ENCODE measurements at places on chromosomes 3 and 15.
A peak's percentile ranks its signal among the peaks of the same experiment; 100 is the strongest.

GRCh38 chr3:177524742-177525141, 327.5 kb upstream of the TBL1XR1 start:
- DNase-seq, result no peak

DNA sequence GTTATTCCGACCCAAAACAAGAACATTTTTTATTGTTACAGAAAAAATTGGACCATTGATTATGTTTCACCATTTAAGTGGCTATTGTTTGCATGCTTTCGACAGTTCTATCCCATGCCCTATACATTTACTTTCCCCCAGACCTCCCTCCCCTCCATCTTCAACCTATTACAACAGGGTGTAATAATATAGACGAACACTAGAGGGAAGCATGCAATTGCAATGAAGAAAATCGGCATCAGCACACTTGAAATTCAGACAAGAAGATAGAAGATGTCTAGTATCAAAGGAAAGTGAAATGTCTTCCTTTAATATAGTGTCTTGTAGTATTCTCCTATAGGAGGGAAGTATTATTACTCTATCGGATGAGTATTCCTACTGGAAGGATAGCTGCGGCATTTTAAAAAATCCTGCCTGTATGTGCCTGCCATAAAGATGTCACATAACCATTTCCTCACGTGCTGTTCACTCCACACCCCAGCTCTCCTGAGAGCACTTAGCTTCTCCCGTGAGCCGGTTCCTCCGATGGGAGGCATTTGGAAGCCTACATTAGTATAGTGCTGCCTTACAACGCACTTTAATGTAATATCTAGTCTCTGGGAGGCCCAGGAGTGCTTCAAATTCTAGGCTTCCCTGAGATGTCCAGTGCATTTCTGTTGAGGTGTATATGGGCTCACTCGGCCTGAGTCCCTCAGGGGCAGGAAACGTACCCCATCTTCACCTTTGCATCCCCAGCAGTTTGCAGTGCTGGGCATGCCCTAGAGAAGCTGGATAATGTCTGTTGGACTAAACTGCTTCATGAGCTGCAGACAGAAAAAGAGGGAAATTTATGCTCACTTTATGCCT, 17.8 kb upstream of the ERICH6 start:
- peak; percentile 81 for DNase-seq

- peak; percentile 69 for DNase-seq
Measured at GRCh38 chr3:151875759-151876158, 2.3 kb downstream of the SUCNR1 start.

DNA sequence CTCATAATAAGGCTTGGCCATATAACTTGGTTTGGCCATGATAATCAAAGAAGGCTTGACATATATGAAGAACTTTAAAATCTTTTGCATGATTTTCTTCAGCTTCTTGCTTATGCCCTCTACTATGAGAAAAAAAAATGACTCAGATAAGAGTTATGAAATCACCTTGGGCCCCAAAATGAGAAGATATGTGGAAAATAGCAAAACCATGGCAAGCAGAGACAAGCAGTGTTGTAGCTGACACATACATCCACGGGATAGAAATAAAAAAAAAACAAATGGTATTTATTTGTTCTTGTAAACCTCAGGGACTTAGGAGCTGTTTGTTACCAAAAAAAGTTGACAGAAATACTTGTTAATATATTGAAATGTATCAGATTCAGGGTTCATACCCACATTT, 614.8 kb upstream of the BCHE start:
- no peak for DNase-seq

DNA sequence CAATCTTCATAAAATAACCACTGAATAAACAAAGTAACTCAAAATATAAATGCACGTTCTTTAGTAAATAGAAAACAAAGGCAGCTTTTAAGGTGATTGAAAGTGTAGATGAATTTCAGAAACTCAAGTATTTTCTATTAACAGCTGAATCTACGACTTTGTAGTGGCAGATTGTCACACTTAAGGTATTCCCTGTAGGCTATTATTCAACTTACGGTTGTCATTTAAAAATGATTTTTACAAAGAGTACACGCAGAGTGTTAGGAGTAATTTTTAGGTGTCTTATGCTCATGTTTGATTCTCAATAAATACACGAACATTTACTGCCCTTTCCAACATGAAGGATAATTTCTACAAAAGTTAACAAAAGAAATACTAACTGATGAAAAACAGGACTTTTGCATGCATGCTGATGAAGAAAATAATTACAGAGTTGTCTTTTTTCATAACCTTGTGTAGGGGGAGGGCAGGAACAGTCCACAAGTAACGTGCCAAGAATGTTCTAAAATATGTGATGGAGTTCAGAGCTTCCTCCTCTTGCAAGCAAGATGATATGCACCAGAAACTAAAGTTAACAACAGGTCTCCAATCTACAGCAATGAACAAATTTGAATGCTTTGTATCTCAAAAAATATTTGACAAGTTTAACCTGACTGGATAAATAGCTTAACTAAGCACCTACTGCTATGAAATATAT, 16.7 kb downstream of the DCBLD2 start:
- DNase-seq, result no peak

DNA sequence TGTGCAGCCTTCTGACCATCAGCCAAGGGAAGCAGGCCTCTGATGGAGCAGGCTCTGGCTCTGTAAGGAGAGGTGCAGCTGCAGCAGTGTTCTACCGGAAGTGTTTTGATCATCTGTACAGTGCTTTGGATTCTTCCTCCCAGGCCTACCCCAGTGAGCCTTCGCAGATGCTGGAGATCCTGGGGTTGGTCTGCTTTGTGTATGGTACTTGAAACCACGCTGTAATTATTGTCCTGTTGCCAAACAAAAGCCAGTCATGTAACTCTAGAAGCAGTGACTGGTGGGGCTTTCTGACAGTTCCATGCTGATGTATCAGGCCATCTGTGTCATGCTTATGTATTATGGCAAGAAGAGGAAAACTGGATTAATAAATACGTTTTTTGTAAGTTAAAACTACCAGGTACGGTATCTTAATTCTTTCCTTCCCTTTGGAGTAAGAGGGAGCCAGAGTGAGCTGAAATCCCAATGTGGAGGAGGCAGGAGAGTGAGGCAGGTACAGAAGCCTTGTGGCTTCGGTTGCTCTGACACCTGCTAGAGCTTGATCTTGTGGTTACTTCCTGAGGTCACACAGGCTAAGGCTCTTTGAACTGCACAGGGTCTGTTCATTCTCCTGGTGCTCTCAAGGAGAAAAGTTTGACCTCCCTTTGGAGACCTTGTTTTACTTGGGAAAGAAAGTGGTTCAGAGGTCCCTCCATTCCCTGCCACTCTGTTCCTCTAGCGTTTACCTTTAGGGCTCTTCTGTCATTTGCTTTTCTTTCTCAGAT, 3.7 kb downstream of the TMEM42 start:
- DNase-seq, result no peak

DNA sequence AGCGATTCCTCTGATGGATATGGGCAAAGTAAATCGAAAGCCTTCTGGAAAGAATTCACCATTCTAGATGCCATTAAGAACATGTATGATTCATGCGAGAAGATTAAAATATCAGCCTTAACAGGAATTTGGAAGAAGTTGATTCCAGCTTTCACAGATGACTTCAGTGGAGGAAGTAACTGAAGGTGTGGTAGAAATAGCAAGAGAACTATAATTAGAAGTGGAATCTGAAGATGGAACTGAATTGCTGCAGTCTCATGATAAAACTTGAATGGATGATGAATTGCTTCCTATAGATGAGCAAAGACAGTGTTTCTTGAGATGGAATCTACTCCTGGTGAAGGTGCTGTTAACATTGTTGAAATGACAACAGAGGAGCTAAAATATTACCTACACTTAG, 30.1 kb upstream of the TBC1D23 start:
- DNase-seq, result no peak

DNA sequence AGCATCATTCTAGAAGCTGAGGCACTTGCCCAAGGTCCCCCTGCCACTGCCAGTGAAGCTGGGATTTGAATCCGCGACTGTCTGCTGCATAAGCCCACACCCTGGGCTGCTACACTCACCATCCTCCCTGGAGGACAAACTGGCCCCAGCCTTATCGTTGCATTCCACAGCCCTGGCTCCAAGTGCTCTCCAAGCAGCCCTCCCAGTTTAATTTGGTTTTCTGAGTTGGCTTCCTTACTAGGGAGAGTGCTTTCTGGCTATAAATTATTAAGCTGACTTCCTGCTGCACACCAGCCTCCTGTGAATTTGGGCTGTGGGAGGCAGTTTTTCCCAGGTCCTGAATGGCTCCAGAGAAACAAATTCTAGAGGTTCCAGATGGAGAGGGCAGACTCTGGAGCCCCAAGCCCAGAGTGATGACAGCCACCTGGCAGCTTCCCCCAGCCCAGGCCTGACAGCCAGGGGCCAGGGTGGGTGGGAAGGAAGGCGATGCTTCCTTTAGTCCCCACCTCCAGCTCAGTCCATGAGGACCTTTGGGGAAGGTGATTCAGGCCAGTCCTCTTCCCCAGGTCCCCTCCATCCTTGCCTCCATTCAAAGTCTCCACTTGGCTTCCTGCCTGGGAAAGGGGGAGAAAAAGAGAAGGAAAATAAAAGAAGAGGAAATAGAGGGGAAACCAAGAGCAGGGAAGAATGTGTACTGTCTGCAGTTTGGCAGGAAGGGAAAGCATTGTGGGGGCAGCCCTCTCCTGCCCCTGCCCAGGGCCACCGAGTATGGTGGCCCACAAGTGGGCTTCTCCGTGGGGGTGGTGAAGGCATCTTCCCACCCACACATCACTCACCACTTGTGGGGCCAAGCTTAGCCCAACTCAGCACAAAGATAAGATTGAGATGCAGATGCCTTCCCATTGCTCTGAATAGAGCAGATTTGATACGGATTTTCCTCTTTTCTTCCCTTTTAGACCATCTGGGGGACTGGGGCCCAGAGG, 69.6 kb downstream of the SEMA5B start:
- DNase-seq, result no peak

DNA sequence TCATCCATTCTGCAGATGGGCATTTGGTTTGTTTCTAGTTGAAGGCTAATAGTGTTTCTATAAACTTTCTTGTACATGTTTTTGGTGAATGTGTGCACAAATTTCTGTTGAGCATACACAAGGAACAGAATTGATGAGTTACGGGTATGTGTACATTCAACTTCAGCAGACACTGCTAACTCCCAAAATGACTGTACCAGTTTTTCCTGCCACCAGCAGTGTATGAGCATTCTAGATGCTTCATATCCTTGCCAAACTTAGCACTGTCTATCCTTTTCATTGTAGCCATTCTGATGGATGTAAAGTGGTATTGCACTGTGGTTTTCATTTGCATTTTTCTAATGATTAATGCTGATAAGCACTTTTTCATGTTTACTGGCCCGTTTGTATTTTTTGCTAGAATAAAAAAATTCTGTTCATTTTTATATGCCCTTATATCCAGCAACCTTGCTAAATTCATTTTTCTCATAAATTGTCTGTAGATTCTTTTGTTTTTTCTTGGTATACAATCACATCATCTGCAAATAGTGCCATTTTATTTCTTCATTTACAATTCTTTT, 110.2 kb downstream of the ATP1B3 start:
- DNase-seq, result no peak

GRCh38 chr3:27717200-27717852, 4.8 kb downstream of the EOMES start:
- no peak for DNase-seq

DNA sequence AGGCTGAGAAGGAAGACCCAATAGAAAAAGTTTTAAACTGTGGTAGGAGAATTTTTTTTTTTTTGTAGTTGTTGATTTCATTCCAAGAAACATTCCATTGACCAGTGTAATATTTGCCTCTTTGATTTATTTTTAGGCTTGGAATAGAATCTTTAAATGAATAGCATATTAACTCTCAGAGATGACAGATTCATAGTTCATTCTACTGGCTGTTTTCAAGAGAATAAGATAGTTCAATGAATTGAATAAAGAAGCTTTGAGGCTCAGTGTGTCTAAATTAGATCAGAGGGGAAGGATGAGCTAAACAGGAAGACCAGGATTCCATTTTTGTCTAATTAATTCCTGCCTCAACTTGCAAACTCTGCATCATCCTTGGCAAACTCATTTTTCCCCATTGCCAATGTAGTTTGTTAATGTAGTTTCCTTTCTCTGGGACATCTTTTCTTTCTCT, 98.4 kb downstream of the NAALADL2 start:
- DNase-seq, result no peak

GRCh38 chr3:157103280-157103679, 56.7 kb downstream of the CCNL1 start:
- no peak for DNase-seq

DNA sequence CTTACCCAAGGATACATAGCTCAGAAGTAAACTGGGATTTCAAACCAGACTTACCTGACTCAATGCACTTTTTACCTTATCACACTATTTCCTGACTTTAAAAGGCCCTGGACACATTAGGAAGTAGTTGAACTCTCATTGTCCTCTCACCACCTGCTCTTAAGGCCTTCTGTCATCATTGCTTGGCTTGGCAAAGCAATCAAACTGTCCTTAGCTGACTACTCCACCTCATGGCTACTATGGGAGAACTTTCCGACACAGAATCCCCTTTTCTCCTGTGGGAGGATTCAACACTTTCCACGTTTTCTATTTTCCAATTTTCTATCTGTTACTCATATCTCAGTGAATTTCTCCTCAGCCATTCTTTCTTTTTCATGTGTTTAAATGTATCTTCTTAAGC, 55.4 kb downstream of the ZNF148 start:
- no peak for DNase-seq
